Thoracic aorta (tissue), 2 donors: ENCODE measurements at places on chromosomes 5 and 9. TPM values are rescaled to one million over a fixed set of nuclear protein-coding genes. Genes with fewer than 3 reads are reported as not detected.

The ENC1 gene
- 7.7 TPM for total RNA-seq

DNA sequence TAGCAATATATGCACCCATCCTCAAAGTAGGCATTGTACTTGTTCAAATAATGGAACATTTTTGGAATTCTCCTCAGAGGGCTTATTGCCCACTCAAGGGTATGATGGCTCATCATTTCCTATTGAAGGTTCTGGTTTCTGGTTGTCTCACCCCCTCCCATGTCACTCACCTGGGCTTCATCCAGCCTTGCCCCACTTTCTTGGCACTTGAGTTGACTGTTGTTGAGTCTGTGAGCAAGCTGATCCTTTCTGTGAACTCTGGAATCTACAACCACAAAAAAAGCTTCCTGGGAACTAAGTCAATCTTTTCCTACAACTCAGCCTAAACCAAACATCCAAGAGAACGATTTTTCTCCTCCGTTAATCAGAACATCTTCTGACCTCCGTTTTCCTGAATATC, 73.9 kb upstream of the ANKH start:
- no peak for DNase-seq

DNA sequence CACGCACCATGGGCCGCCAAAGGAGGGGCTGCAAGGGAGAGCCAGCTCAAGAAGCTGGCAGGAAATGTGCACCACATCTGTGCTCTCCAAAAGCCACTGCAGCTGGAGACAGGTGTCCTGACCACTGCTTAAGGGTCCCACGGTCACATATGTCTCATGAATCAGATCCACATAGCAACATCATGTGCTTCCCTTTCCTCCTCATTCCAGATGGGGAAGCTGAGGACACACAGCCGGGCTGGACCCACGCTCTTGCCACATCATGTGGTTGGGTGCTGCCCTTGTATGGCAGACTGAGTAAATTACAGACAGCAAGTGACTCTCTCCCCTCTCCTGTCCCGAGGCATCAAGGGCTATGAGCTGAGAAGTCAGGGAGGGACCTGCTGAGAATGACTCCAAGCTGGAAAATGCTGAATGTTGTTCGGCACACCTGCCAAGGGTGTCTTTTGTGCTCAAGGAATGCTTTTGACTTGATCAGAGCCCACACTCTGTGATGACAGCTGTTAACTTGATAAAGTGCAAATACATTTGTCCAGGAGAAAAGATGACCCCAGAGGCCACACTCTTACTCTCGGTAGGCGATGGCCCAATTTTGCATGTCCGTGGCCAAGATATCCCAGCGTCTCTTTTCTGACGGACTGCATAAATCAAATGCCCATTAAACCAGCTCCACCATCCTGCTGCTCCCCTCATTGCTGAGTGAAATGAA, 58.2 kb downstream of the NSUN2 start:
- no peak for DNase-seq

DNA sequence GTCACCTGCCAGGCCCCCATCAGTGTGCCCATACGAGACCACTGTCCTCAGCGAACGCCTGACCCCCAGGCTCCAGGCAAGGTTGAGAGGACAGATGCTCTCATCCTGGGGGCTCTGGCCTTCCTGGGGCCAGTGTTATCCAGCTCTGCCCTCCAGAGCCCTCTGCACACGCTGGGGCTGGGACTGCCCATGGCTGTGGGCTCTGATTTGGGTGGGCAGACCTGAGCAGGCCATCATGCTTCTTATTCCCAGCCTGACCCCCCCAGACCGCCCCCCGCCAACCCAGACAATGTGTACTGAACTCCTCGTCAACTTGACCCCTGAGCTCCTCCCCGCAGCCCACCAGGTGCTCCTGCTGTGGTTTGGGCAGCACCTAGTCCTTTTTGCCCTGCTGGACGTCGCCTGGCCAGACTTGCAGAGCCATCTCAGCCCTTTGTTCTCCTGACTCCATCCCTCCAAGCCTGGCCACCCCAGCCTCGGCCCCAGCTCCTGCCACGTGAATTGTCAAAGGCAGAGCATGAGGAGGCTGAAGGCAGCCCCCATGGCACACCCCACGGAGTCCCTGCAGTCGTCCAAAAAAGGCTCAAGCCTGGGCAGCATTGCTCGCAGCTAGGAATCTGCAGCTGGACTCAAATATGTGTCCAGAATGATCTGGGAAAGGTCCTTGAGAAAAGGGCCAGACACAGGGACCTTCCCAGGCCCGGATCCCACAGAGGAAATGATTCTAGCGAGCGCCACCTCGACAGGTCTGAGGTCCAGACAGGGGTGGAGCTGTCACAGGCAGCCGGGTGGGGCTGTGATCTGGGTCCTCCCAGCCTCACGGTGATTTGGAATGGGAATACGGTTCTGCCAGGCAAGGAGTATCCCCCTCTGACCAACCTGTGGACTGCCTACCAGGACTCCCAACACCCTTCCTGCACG, 87.0 kb downstream of the ADAMTS2 start:
- no peak for DNase-seq

The IL13 gene
- total RNA-seq, result 2.8 TPM

The IFNB1 gene
- total RNA-seq, result not detected

DNA sequence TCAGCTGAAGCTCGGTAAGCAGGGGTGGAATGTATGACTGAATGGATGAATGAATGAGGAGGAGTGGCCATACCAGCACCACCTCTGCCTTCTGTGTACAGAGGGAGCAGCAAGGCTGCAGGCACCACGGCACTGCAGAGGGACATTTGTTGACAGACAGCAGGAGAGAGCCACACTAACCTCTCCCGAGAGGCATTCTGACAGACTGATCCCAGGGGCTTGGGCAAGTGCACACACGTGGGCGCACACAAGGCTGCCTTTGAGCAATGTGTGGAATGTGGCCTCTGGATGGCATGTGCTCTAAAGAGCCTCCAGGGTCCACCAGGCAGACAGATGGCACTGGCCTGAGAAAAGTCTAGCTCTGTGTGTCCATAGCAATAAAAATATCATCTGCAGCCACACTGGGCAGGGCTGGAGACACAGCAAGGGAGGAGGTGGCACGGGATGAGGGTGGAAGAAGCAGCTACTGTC, 111.8 kb downstream of the ACTL7B start:
- DNase-seq, result no peak

DNA sequence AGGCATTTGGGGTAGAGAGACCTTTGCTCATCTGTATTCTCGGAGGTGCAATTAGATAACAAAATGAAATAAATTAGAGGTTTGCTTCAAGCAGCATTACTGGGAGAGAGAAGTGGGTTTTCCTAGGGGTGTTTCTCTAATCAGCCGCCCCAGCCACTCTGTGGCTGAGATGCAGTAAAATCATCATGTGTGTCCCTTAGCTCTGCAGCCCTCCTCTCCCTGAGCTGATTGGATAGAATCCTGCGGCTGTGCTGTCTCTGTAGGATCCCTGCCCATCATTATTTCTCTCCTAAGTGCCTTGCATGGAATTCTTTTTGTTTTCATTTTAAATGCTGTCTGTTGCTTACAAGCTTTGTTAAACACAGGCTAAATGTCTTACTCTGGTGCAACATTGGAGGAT, 171.4 kb downstream of the SH3GL2 start:
- DNase-seq, result no peak

The FAM169A gene
- total RNA-seq, result 2.2 TPM

- no peak for DNase-seq
Observed at GRCh38 chr9:95609426-95609825, 92.7 kb upstream of the PTCH1 start.

The COL23A1 gene
- total RNA-seq, result 1.5 TPM

The GPR151 gene
- not detected for total RNA-seq

The SCGB3A2 gene
- total RNA-seq, result not detected

GRCh38 chr9:16236311-16236710, 634.2 kb downstream of the BNC2 start:
- DNase-seq, result no peak

The ZNF454 gene
- total RNA-seq, result 8.2 TPM

GRCh38 chr9:121169094-121169601, 32.5 kb downstream of the RAB14 start:
- no peak for DNase-seq

DNA sequence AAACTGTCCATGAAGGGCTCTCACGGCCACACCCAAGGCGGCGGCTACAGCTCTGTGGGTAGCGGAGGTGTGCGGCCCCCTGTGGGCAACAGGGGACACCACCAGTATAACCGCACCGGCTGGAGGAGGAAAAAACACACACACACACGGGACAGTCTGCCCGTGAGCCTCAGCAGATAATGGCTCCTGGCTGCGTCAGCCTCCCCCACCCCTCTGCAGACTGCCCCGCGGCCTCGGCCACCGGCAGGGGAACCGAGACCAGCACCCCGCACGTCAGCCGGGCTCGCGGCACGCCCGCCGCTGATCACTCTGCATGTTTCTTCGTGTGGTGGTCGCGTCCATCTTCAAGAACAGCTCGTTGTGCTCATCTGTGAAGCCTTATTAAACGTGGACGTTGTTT, 41.5 kb downstream of the TENT4A start:
- DNase-seq, result no peak

DNA sequence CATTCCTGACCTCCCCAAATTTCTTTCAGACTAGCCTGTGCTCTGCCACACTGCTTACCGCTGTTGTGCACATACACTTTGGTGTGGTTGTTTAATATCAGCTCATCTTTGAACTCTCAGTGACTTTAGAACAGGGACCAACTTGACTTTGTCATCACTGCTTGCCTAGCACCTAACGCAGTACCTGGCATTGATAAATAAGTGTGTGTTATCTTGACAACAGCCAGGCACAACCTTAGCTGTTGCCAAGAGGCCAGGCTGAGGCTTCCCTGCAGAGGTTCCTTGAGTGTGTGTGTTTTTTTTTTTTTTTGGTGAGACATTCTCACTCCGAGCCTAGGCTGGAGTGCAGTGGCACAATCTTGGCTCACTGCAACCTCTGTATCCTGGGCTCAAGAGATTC, 41.0 kb upstream of the SLC28A3 start:
- DNase-seq, result no peak

GRCh38 chr5:80565330-80565729, 4.8 kb downstream of the ANKRD34B start:
- DNase-seq, result no peak

The FAM151B gene
- total RNA-seq, result 3.9 TPM

The CCDC192 gene
- not detected for total RNA-seq

GRCh38 chr5:104372796-104373195, 810.2 kb upstream of the NUDT12 start:
- no peak for DNase-seq

- DNase-seq, result no peak
Observed at GRCh38 chr9:124511426-124511840, 4.2 kb upstream of the NR5A1 start.
